Lung (tissue), 17 donors: ENCODE measurements at places on chromosomes 6 and 20. TPM values are rescaled to one million over a fixed set of nuclear protein-coding genes. Genes with fewer than 3 reads are reported as not detected.

DNA sequence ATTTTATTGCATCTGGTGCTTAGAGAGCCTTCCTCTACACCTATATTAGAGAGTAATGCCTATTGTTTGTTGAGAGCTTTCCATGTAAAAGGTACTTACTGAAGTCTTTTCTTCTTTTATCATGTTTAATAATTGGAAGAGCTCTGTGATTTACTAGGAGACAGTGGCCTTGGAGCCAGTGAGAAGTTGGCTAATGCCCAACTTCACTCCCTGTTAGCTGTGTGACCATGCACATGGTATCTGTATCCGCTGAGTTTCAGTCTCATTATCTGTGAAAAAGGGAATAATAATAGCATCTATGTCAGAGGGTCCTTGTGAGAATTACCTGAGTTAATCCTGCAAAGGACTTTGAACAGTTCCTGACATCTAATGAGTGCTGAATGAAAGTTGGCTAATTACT, 105.0 kb downstream of the CD109 start:
- peaks cover 5% of the 10 kb centered on the region for H3K4me1 ChIP-seq
- no peak overlapping the region for H3K27ac ChIP-seq
- peak; percentile 57 for DNase-seq
- no peaks in the 10 kb centered on the region for H3K36me3 ChIP-seq

The F13A1 gene
- 69.9 TPM for total RNA-seq

- peaks cover 2% of the 10 kb centered on the region for H3K4me1 ChIP-seq
- no peak overlapping the region for H3K4me3 ChIP-seq
- no peak overlapping the region for H3K27ac ChIP-seq
- H3K36me3 ChIP-seq, result no peaks in the 10 kb centered on the region
- no peak for DNase-seq
- H3K27me3 ChIP-seq, result no peaks in the 10 kb centered on the region
These were observed 35.8 kb downstream of the PTCHD4 start for GRCh38 chr6:48075181-48075580.

The DUSP15 gene
- total RNA-seq, result 4.7 TPM

- no peaks in the 10 kb centered on the region for H3K36me3 ChIP-seq
- no peaks in the 10 kb centered on the region for H3K4me1 ChIP-seq
- H3K27ac ChIP-seq, result no peak overlapping the region
- H3K4me3 ChIP-seq, result no peak overlapping the region
These were observed 6.0 kb upstream of the BPIFA1 start for GRCh38 chr20:33229843-33230242.

DNA sequence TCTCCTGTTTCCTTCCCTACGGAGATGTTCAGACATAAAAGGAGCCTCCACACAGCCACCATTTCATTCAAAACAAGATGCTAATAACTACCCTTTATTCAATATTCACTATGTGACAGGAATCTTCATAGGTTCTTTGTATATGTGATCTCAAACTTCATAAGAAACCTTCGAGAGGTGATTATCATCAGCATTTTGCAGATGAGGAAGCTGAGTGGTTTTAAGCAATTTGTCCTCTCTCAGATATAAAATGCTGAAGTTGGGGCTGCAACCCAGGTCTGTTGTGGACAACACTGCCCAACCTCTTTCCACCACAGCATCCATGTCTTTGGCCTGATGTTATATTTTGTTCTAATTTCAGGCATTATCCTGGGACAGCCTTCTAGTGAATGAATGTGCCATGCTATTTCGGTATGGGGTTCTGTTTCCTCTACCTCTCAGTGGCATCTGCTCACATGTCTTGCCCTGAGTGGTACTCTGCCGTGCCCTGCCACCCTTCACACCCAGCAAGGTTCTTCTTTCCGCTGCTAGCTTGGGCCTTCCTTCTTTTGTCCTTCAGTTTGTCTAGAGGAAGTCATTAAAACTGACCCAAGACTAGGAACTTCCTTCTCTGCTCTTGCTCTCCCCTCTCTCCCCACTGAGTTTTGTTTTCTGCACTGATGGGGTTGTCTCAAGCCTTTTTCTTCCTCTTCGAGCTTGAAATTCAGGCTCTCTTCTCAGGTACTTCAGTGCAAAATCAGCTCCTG, 300.9 kb upstream of the PRDM1 start:
- no peak overlapping the region for H3K27ac ChIP-seq
- DNase-seq, result no peak
- peaks cover 8% of the 10 kb centered on the region for H3K4me1 ChIP-seq
- no peaks in the 10 kb centered on the region for H3K27me3 ChIP-seq

GRCh38 chr20:10708351-10709185, 34.8 kb upstream of the JAG1 start:
- no peaks in the 10 kb centered on the region for H3K36me3 ChIP-seq
- no peak overlapping the region for H3K4me3 ChIP-seq
- DNase-seq, result peak; percentile 33

DNA sequence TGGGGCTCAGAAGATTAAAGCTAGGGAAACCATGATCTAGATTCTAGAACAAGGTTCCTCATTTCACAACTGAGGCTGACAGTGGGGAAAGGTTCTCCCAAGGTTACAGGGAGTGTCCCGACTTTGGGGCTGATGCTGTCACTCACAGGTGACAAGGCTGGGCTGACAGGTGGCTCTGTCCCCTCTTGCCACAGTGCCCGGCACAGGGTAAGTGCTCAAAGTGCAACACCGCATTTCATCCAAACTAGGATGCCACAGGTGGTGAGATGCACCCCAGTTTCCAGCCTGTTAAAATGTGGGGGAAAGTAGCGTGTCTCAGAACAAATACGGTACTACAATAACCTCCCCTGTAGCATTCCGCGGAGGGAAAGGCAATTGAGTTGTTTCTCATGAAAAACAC, 7.8 kb downstream of the ZBP1 start:
- DNase-seq, result no peak
- no peaks in the 10 kb centered on the region for H3K36me3 ChIP-seq
- H3K4me1 ChIP-seq, result no peaks in the 10 kb centered on the region
- no peak overlapping the region for H3K27ac ChIP-seq
- H3K4me3 ChIP-seq, result no peak overlapping the region

- DNase-seq, result no peak
- H3K4me3 ChIP-seq, result no peak overlapping the region
- H3K4me1 ChIP-seq, result no peaks in the 10 kb centered on the region
- H3K36me3 ChIP-seq, result peaks cover 62% of the 10 kb centered on the region
These were observed 23.5 kb downstream of the TBC1D20 start for GRCh38 chr20:438571-439469.

The MRAP2 gene
- total RNA-seq, result 4.2 TPM

DNA sequence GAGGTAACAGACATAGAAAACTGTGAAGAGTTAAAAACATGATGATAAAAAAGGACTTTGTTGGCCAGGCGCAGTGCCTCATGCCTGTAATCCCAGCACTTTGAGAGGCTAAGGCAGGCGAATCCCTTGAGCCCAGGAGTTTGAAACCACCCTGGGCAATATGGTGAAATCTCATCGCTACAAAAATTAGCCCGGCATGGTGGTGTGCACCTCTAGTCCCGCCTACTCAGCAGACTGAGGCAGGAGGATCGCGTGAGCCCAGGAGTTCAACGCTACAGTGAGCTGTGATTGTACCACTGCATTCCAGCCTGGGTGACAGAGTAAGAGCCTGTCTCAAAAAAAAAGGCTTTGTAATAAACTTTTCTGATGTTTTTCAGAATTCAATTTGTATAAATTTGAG, 60.1 kb downstream of the GFOD1 start:
- no peaks in the 10 kb centered on the region for H3K36me3 ChIP-seq
- no peak overlapping the region for H3K27ac ChIP-seq
- no peak overlapping the region for H3K4me3 ChIP-seq
- DNase-seq, result no peak
